ENCODE measurements at places on chromosomes 3 and 15.
A peak's percentile ranks its signal among the peaks of the same experiment; 100 is the strongest.

GRCh38 chr3:24678421-24678865 lies 183.8 kb upstream of the THRB start:
- no peak for DNase-seq

- DNase-seq, result no peak
These were observed 45.9 kb downstream of the PPARG start for GRCh38 chr3:12334786-12335185.

GRCh38 chr15:63901912-63902670 lies 68.3 kb upstream of the HERC1 start:
- DNase-seq, result no peak

DNA sequence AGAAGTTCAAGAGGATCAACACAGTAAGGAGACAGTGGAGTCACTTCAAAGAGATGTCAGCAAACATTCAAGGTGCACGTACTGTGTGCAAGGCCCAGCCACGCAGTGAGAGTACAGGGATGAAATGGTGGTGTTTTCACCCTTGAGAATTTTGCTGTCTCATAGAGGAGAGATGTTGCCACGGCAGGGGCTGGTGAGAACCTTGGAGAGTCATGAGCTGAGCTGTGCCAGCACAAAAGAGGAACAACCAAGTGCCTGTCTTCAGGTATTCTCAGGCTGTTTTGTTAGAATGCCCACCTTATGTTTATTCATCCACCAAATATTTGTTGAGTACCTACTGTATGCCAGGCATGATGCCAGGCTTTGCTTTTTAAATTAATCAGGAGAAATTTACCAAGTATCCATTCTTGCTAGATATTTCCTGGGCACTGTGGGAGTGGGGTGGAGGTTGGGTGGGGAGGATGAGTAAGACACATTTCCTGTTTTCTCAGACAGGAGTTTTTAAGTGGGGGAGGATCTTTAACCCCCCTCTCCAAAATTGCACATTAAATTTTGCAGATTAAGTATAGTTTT lies 72.6 kb downstream of the SLC6A11 start:
- DNase-seq, result no peak

- DNase-seq, result no peak
These were observed 537.6 kb downstream of the FOXP1 start for GRCh38 chr3:71045917-71046282.

GRCh38 chr3:49199239-49199899 lies 28.0 kb downstream of the KLHDC8B start:
- no peak for DNase-seq

- no peak for DNase-seq
These were observed 115.1 kb upstream of the ARHGEF3 start for GRCh38 chr3:56916716-56917360.

DNA sequence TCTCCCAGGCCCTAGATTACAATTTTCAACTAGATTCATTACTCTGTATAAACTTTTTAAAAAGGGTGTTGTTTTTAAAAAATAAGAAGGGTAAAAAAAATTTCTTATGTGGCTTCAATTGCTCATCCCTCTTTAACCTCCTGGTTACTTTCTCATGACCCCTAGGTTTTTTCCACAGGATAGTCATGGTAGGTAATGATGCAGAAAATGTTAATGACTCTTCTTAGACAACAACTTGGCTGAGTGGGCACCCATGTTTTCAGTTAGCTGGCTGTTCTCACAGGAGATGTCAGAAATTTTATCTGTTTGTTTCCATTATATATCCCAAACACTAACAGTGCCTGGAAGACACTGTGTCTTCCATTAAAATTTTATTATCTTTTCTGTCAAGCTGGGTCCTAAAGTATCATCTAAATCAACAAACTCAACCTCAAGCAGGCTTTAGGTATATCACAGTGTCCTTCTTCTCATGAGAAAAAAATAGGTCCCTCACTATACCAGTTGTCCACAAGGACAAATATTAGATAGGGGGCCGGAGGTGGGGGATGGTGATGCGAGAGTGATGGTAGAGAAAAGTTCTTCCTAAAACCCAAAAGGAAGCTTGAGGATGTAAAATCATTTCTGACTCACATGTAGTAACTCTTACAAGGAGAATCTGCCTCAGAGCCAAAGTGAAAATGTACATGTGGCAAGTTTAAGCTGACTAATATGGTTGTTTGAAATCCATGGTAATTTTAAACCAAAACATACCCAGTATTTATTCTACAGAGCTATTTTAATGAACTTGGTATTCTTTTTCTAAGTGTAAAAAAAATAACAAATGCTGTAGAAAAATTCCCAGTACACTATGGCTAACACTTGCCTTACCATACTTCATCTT lies 43.3 kb downstream of the PLOD2 start:
- no peak for DNase-seq

DNA sequence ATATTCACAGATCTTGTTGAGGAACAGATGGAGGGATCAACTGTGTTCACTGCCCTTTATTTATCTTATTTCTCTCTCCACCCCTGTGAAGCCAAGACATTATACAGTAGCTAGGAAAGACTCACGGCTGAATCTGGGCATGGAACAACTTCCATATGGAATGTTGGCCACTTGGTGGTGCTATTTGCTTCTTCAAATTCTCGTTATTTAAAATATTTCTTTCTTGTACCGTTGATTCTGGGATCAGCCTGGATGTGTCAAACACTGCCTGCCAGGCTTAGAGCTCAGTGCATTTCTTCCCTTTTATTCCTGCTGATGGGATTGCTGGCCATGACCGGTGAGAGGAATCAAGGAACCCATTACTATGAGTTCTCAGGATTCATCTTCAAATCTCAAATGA lies 17.5 kb upstream of the GASK1A start:
- peak; percentile 47 for DNase-seq

- no peak for DNase-seq
These were observed 37.6 kb upstream of the LRIG1 start for GRCh38 chr3:66538390-66538789.

- DNase-seq, result peak; percentile 78
These were observed 79.1 kb upstream of the MEF2A start for GRCh38 chr15:99486371-99487336.

Data from HuH-7 (cell line).